ENCODE measurements at places on chromosomes 1 and 21.

DNA sequence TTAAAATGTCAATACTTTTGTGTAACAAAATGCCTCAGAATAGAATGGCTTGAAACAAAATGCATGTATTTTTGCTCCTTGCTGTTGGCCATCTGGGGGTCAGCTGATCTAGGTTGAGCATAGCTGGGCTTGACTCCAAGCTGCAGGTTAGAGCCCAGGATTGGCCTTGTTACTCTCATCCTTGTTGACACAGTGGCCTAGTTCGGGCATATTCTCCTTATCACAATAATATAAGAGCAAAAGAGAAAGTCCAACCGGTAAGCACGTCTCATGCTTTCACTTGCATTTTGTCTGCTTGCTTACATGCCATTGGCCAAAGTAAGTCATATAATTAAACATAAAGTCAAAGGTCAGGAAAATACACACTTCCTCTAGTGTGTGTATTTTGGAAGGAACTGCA, 456.2 kb downstream of the KCNT2 start:
- no peak for DNase-seq

DNA sequence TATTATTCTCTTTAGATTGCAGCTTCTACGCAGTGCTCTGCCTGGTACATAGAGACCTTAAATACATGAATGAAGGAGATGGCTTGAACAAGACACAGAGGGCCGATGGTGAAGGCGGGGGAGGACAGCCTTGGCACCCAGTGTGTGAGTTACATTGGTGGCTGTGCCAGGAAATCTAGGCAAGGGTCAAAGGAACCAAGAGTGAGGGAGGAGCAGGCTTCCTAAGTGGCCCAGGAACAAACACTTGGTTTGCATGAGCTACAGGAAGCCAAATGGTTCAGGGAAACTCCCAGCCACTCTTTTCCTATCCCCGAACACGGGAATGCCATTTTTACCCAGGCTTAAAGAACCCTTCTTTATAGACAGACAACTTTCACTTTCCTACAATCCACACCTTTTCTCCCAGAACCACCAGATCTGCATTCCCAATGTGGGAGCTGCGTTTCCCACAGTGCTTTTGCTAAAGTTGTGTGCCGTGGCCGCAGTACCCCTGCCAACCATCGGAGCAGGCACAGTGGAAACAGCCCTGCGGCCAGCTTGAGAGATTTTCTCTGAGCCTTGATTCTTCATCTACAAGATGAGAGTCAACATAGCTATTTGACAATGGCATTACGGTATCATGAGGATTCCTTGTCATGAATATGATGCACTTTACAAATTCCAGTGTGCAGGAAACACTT, 3.5 kb upstream of the CLEC20A start:
- no peak for DNase-seq

GRCh38 chr1:199742547-199742946, 285.0 kb upstream of the NR5A2 start:
- no peak for DNase-seq

DNA sequence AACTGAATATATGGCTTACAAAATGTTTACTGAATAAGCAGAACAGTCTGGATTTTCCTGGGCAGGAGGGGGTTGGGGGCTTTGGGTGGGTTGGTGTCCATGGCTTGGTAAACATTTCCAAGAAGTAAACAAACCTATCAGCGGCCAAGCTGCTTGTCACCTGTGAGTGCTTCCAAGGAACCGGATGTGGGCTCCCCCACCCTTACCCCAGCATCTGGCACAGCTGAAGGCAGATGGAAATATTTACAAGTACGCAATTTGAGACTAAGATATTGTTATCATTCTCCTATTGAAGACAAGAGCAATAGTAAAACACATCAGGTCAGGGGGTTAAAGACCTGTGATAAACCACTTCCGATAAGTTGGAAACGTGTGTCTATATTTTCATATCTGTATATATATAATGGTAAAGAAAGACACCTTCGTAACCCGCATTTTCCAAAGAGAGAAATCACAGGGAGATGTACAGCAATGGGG, at the start of gene CLCA1:
Gene CLCA1 (plus strand): TSS at position 427 of the 477 bp plus-strand sequence. CDS start 45 bp downstream, at position 472.
- DNase-seq: no peak

GRCh38 chr1:108199201-108199691, 897 bp downstream of the SLC25A24 start:
- peak; percentile 4 for DNase-seq

DNA sequence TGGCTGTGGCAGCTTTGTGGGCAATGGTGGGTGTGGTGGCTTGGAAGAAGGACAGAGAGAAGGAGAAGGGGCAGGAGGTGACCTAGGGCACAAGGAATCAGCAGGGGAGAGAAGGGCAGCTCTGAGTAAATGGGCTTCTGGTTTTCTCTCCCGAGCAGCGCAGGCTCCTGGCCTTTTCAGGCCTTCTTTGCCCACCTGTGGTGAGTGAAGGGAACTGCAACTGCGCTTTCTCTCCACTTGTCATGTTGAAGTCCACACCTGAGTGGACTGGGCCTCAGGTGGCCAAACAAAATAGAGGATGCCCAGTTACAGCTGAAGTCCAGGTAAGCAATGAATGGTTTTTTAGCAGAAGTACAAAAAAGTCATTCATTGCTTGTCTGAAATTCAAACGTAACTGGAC, 29.4 kb upstream of the KCNA10 start:
- no peak for DNase-seq

GRCh38 chr1:169161496-169162194, 55.2 kb downstream of the ATP1B1 start:
- DNase-seq: no peak

DNA sequence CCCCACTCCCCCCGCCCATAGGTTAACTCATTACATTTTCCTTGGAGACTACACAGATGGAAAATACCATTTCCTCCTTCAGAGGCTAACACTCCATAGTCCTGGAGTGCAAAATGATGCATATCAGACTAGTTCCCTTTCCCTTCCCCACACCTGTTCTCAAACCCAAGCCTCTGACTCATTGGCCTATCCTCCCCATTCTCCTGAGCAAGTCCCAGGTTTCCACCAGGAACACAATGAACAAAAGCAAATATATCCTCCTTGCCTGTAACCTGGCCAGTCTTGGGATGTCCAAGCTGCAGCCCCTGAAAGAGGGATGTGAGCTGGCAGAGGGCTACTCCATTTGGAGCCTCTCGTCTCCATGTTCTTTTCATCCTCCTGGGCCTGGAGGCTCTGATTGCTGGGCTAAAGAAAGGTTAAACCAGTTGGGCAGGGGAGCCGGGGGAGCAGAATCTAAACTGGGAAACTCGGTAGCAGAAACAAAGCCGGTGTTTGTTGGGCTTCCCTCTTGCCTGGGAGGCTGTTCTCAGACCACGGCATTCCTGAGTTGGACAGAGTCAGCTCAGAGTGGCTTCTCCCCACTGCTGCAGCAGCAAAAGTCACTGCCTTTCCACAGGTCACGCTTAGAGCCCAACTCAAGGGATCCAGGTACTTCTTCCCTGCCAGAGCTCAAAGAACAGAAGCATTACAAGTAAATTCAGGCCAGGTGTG, 13.9 kb downstream of the SSR2 start:
- no peak for DNase-seq

DNA sequence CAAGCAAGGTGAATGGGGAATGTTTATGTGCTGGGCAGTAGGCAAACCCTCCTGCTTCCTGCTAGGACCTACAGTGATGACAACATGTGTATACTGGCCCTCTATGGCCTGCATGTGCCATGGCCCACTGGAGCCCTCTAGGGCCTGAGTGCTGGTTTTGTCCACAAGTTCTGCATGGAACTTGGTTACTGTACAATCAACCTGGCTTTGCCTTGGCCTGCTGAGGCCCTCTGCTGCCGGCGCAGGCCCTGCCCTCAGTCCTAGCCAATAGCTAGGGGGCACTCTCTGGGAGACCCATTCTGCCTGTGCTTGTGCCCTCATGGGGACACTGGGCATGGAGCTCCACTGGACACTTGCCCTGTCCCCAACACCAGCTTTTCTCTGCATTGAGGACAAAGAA, 138.6 kb upstream of the NGF start:
- no peak for DNase-seq
